ENCODE measurements at places on chromosomes 5 and 9. TPM values are rescaled to one million over a fixed set of nuclear protein-coding genes. Genes with fewer than 3 reads are reported as not detected.

ZNF367 gene
- total RNA-seq = 10.8 TPM

DPYSL3 gene
- 38.3 TPM for total RNA-seq

TMC1 gene
- not detected for total RNA-seq

NMRK1 gene
- total RNA-seq = 17.0 TPM

GTF2H2C gene
- total RNA-seq = 23.2 TPM

AGXT2 gene
- total RNA-seq = not detected

WNT8A gene
- not detected for total RNA-seq

ASS1 gene
- 9.4 TPM for total RNA-seq

STKLD1 gene
- not detected for total RNA-seq

MOB3B gene
- 2.3 TPM for total RNA-seq

HRH2 gene
- 0.29 TPM for total RNA-seq

SPAG8 gene
- total RNA-seq = 0.12 TPM

PGM5 gene
- total RNA-seq = not detected

GABRP gene
- not detected for total RNA-seq

PLPPR1 gene
- total RNA-seq = not detected

FOXD4L3 gene
- total RNA-seq = not detected

SPATA31D1 gene
- not detected for total RNA-seq

STPG3 gene
- not detected for total RNA-seq

FOXD4L6 gene
- total RNA-seq = not detected
